ENCODE measurements at places on chromosomes 6 and 20.

DNA sequence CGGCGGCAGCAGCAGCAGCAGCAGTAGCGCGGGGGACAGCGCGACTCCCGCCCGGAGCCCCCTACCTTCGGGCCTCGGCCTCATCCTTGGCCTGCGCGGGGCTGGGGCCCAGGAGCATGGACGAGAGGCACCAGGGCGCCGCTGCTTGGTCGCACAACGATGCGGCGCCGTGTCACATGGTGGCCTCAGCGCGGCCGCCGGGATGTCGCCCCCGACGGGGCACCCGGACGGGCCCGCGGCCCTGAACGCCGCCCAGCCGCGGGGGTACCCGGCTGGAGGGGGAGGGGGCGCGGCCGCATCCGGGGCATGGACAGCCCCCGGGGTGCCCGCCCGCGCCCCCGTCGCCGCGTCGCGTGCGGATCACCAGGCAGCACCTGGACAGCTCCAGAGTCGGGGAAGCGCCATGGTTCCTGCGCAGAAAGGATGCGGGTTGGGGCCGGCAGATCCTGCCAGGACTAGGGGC is 57.1 kb downstream of the CDH22 start:
- DNase-seq = no peak

GRCh38 chr6:27553123-27553904 is 80.4 kb upstream of the ZNF184 start:
- no peak for DNase-seq

DNA sequence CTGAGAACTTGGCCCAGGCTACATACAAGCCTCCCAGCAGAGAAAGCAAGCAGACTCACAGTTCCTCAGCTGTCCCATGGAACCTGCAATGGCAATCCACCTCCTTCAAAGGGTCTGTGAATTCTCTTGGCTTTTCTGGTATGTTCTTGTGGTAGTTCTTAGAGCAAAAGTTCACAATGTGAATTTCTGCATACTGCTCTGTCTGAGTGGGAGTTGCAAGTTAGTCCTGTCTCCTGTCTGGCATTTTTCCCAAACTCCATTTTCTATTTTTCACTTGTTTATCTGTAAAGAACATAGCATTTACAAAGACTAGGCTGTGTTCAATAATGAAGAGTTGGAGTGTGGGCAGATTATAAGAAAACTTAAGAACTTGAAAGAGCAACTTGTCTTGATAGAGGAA is 269.9 kb downstream of the BCKDHB start:
- DNase-seq = no peak

DNA sequence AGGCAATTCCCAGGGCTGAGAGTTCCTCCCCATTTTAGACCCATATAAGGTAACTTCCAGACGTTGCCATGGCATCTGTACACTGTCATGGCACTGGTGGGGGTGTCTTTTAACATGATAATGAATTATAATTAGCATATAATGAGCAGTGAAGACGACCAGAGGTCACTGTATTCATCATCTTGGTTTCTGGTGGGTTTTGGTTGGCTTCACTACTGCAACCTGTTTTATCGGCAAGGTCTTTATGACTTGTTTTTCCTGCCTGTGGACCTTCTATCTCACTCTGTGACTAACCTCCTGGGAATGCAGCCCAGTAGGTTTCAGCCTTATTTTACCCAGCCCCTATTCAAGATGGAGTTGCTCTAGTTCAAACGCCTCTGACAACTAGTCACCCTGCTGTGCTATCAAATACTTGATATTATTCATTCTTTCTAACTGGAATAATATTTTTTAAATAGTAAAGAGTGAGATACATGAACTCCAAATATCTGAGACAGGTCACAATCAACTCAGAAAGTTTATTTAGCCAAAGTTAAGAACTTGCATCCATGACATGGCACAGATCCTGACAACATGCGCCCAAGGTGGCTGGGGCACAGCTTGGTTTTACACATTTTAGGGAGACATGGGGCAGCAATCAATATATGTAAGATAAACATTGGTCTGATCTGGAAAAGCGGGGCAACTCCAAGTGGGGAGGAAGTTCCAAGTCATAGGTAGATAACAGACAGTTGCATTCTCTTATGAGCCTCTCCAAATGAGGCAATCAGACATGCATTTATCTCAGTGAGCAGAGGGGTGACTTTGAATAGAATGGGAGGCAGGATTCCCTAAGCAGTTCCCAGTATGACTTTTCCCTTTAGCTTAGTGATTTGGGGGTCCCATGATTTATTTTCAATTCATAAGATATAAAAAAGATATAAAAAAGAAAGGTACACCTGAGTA is 1.2 kb upstream of the UFL1 start:
- no peak for DNase-seq

DNA sequence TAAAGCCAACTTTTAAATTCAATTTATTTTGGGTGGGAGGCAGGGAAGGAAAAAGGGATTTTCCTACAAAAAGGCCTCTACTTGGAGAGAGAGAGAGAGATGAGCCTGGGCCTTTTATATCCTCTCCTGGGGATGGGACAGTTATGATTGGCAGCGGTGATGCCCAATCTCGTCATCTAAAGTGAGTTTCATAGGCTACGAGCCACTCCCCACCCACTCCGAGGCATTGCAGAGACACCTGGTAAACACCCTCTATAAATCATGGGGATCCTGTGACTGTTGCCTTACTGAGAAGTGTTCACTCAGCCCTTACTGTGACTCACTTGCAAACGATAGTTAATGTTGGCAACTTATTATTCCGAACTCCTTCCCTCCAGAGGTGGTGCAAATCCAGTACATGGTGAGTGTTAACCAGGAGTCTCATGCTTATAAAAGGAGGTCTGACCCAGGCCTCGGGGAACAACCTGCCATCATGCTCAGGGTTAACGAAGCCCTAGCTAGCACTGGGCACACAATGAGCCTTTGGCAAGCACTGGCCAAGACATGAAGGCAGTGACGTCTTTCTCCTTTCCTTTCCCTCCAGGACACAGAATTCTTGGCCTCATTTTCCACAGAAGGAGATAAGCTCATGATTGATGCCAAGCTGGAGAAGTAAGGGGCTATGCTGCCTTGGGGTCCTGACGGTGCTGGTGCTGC is 20.5 kb downstream of the BPIFB4 start:
- DNase-seq = no peak

DNA sequence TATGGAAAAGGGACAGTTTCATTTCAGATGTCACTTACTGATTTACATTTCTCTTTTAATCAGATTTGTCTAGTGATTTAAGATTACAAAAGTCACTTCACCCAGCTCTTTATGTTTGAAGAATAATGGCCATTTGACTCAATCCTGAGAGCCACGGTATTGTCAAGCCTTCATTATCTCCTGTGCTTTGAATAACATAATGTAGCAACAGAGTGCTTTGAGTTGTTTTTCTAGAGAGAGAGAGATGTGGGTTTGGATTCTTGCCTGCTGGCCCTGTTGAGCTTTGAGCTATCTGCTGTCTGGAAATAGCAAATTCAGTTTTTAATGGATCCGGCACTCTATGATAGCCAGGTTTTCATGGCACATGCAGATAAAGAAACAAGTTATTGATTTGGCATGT is 478.4 kb upstream of the SOX4 start:
- DNase-seq = no peak

GRCh38 chr6:136964398-136964797 is 42.3 kb downstream of the SLC35D3 start:
- DNase-seq = no peak

DNA sequence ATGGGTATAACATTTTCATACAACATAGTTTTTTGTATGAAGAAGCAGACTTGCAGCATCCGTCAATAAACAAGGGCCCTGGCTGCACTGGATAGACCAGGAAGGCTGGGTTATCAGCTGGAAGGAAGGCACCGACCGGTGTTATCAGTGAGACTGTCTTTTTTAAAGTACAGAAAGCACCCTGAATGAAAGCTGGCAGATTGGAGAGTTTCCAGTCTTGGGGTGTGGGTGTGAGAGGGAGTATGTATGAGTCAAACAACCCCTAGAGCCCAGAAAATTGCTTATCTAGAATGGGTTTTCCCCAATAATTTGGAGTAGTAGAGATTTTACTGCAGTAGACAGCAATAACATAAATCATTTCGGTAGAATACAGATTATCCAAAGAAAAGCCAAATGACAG is 42.4 kb downstream of the TXLNB start:
- DNase-seq = peak; percentile 7

DNA sequence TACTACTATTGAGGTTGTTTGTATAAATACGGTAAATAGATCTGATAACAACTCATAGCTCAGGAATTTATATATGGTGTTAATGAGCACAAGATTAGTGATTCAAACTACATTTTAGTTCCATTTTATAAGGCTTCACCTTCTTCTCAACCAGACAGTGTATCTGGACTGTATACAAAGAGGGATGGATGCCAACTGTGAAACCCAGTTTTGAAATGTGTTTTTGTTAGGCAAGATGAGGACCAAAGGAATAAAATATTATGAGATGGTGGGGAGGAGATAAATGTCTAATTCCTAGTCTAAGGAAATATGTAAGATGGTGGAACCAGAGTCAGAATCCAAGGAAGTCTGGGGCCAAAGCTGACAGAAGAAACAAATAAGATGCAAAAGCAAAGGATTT is 329.0 kb downstream of the GRIK2 start:
- no peak for DNase-seq

DNA sequence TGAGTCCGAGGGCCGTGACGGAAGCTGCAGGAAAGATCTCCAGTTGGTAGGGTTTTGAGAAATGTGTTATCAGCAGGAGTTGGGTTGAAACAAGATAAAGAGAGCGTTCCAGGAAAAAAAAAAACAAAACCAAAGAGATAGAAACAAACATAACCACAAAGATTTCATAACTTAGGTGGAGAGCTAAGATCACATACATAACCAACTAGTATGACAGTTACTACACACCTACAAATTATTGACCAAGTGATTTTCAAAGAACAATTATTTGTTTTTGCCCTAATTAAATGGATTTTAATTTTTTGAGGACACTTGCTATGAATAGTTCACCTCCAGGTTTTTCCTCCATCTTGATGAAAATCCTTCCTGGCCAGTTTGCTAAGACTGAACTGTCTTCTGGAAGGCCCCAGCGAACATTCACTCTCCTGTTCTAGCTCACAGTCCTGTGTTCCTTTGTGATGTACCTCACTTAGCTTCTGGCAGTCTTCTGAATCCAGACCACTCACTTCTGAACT is 69.4 kb downstream of the SNX9 start:
- no peak for DNase-seq

DNA sequence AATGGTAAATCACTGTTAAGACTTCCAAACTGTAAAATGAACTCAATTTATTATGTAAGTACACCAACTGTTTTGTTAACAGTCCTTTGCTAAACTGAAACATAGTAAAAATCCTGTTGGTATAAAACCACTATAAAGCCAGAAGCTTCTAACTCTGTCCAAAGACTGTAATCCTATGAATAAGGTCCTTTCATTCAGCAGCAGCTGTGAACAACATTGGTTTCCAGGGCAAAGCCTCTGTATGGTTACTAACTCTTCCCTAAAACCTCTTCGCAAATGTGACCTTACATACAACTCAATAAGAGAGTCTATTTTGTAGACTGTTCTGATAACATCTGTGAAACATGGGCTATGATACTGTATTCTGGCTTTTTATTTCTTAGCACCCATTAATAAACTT is 40.1 kb downstream of the NUP153 start:
- DNase-seq = no peak

DNA sequence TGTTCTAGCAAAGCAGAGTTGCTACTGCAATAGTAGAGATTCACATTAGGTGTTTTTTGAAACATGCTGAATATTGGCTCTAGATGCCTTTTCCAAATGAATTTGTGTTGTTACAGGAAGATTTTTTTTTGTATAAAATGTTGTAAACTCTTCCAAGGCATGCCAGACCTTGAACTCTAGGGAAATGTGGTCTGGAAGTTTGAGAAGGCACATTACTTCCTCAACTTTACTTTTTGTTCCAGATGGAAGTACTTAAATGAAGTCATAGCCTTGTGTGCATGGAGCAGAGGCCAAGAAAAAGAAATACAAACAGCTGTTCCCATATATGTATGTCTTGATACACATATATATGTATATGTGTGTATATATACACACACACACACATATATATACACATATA is 585.7 kb upstream of the MARCKS start:
- DNase-seq = no peak

GRCh38 chr6:140153703-140154102 is 779.3 kb upstream of the CITED2 start:
- no peak for DNase-seq

DNA sequence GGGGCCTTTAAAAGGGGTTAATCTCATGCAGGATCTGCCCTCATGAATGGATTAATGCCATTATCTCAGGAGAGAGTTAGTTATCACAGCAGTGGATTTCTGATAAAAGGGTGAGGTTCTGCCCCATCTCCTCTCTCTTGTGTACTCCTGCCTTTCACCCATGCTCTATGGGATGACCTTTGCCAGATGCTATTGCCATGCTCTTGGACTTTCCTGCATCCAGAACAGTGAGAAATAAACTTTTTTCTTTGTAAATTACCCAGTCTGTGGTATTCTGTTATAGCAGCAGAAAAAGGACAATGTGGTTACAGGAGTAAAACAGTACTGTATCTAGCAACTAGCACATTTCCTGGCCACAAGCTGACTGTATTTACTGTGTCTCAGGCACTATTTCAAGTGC is 58.0 kb upstream of the CCN2 start:
- DNase-seq = no peak

DNA sequence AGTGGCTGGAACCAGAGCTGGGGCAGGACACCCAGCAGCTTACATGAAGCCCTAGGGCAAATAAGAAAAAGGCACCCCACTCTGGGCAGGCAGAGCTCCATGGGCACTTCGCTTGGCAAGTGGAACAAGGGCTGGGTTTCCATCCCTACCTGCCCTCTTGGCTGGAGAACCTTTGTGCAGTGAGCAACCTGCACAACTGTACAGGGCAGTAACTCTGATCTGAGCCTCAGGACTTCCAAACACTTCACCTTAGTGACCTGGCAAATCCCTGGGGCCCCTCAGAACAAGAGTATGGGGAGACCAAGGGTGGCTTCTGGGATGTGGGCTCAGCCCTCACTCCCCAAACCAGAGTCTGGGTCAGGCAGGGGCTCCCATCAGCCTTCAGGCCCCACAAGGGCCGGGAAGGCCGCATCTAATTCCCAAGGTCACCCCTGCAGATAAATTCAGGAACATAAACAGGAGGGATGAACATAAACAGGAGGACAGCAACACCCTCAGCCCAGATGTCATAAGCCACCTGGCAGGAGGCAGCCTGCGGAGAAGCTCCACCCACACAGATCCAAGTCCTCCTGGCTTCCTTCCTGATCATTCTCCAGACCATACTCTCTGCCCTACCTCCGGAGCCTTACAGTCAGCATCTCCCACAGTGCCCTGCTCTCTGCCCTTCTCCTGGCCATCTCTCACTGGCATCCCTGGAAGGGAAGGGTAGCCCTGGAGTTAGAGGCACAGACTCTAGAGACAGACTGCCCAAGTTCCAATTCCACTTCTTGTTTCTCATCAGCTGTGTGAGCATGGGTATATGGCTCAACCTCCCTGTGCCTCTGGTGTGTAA is 37.5 kb downstream of the HNF4A start:
- no peak for DNase-seq

GRCh38 chr20:3730803-3731672 is 1.4 kb upstream of the HSPA12B start:
- DNase-seq = no peak

- no peak for DNase-seq
These were observed 54.7 kb downstream of the ELOVL5 start for GRCh38 chr6:53294095-53294494.

- DNase-seq = no peak
These were observed 28.0 kb downstream of the KIF6 start for GRCh38 chr6:39696986-39697788.

- DNase-seq = no peak
These were observed 1.5 kb downstream of the MAP7 start for GRCh38 chr6:136548582-136549299.

- DNase-seq = no peak
These were observed 32.5 kb downstream of the SYNDIG1 start for GRCh38 chr20:24501764-24502556.

All from stimulated activated CD4-positive, alpha-beta T cell treated with anti-CD3 and anti-CD28 coated beads, Interleukin-15, amount 100 ng/mL, for 1 hour (primary cell).